C1 segment of cervical spinal cord (tissue), 14 donors: ENCODE measurements at places on chromosomes 2 and 18.

DNA sequence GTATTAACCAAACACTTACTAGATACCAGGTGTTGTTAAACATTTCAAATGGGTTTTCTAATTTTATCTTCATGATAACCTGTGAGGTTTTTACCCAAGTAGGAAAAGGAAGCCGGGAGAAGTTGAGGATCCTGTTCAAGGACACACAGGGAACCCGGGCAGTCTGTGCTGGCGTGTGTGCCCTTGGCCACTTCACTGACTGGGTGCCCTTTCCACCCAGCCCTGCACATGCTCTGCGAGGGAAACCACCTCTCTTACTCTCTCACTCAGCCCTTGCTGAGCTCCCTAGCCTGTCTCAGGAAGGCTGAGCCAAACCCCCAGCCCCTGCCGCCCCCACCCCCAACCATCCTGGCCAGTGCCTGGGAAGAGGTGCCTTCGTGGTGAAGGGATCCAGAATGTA is 51.8 kb downstream of the TEX44 start:
- DNase-seq, result no peak

DNA sequence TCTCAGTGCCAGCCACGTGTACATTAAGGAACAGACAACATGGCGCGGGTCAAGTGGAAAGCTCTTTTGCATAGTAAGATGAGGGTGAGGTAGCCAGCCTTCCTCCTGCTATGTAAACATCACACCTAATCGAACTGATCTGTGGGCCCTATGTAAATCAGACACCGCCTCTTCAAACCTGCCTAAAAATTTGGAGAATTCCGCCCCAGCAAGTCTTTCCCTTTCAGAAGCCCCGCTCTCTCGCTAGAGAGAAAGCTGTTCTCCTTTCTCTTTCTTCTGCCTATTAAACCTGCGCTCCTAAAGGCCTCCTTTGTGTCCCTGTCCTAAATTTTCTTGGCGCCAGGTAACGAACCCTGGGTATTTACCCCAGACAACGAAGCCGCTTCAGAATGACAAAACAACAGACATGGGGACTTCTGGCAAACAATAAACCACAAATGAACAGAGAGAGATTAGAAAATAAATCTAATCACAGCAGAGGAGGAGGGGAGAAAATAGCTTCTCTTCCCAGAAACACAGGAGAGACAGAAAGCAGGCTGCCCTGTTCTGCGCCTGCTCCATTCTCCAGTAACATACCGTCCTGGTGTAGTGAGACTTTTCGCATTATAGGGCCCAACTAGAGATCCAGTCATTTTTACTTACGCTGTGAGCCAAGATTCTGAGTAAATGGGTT is 31.9 kb upstream of the CYP1B1 start:
- no peak for DNase-seq

GRCh38 chr2:110770959-110771431 is 38.6 kb downstream of the ACOXL start:
- DNase-seq, result no peak

DNA sequence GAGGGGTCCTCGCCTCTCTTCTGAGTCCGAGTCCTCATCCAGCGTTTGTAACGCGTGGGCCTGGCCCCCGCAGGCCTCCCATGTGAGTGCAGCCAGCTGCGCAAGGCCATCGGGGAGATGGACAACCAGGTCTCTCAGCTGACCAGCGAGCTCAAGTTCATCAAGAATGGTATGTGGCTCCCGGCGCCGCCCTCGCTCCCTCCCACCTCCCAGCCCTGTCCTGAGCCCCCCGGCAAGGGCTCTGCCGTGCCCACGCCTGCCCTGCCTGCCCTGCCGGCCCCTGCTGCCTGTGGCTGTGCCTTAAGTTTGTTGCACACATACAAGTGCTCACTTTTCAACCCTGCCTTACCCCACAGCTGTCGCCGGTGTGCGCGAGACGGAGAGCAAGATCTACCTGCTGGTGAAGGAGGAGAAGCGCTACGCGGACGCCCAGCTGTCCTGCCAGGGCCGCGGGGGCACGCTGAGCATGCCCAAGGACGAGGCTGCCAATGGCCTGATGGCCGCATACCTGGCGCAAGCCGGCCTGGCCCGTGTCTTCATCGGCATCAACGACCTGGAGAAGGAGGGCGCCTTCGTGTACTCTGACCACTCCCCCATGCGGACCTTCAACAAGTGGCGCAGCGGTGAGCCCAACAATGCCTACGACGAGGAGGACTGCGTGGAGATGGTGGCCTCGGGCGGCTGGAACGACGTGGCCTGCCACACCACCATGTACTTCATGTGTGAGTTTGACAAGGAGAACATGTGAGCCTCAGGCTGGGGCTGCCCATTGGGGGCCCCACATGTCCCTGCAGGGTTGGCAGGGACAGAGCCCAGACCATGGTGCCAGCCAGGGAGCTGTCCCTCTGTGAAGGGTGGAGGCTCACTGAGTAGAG is 14.4 kb upstream of the ALLC start:
- DNase-seq, result no peak

DNA sequence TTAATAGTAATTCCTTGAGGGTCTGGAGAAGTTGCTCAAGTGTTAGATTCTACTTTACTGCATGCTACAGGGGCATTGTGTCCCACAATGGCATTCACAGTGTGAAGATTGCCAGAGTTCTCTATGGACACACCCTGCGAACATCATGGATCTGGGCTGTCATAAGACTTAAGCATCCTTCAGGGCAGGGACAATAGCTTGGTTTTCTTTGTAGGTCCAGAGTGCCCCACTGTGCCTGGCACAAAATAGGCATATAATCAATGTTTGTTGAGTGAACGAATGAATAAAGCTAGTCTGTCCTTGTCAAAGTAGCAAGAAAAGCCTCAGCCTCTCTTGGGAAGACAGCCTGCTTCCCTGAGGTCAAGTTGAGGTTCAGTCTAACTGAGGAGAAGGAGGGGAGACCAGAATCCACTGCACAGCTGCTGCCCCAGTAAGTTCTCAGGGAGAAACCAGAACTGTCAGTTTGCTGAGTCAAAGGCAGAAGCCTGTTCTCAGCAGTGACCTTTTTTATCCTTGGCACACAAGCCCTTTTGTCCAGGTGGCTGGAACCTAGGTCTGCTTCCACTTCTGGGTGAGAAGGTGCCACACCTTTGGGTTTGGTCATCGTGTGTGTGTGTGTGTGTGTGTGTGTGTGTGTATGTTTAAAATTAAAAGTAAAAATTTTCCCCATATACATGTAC is 15.0 kb downstream of the INPP4A start:
- no peak for DNase-seq
